A673 (cell line): ENCODE measurements at places on chromosomes 6 and 20. TPM values are rescaled to one million over a fixed set of nuclear protein-coding genes. Genes with fewer than 3 reads are reported as not detected.

DNA sequence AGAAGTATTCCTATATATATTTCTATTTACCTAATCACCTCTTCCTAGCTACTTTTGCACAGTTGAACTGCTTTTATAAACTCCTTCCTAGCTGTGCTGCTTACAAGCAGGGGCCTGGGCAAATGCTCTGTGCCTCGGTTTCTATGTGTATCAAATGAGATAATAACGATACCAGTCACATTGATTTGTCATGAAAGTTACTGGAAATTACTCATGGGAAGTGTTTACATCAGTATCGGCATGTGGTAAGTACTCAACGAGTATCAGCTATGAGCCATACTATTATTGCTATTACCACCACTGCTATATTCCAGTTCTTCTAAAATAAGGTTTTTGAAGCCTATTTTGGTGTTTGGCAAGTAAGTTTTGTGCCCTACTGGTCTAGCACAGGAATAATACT, 4.9 kb downstream of the LAMA4 start:
- DNase-seq, result no peak

- no peak for DNase-seq
These were observed 24.6 kb downstream of the SPATA2 start for GRCh38 chr20:49890471-49891361.

- DNase-seq, result no peak
These were observed 29.2 kb downstream of the SYNJ2 start for GRCh38 chr6:158010591-158011477.

DNA sequence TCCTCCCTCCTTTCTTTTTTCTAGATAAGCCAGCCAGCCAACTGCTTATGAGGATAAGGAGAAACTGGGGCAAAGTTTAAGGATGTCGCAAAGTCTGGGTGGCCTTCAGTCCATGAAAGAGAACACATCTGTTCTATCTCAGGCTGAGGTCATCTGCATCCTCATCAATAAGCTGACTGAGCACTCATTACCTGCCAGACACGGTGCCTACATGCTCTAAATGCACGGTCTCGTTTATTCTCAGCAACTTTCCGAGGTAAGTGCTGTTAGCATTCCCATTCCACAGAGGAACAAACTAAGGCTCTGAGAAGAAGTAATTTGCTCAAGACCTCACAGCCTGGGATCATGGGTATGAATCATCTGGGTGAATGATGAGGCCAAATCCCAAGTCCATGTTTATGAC, 133.1 kb downstream of the BCAS1 start:
- no peak for DNase-seq

- no peak for DNase-seq
These were observed 17.2 kb downstream of the ZSCAN23 start for GRCh38 chr6:28425944-28426541.

GRCh38 chr6:158808442-158808833, 10.7 kb downstream of the EZR start:
- DNase-seq, result no peak

Gene KLHDC3
- 90.1 and 108 TPM in 2 replicates for total RNA-seq
